Activated T-helper 1 cell treated with anti-CD3 and anti-CD28 coated beads, Interleukin-12 subunit alpha, Interleukin-12 subunit beta, Interleukin-2, Interleukin-4 antibody, amounts not matched to agents 30 ng/mL and 10 ng/mL and 1 ng/mL, durations not matched to agents 14 hours and 24 hours and 36 hours (primary cell): ENCODE measurements at places on chromosomes 4 and X. TPM values are rescaled to one million over a fixed set of nuclear protein-coding genes. Genes with fewer than 3 reads are reported as not detected.

Gene TLR1
- total RNA-seq, result 1.9 and 2.7 TPM in 2 replicates

Gene GRIA2
- total RNA-seq, result not detected in 2 replicates

Gene NHS
- 8.1 and 11.1 TPM in 2 replicates for total RNA-seq

DNA sequence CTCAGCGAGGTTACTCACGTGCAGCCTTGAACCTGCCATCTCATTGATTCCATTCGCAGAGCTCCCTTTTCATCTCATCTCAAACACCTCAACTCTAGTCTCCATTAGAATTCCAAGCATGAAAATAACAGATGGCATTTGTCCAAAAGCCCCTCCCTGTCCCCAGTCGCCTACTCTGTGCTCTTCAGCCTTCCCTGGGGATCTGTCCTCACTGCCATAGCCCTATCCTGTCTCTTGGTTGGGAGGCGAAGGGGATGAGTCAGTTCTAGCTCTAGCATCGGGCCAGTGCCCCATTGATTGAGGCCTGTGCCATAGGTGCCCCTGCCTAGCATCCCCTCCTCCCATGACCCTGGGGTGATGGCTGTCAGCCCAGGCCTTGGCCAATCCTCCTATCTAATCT is 134.0 kb upstream of the PJA1 start:
- H3K4me1 ChIP-seq, result no peaks in the 10 kb centered on the region
- no peak overlapping the region for H3K27ac ChIP-seq
- DNase-seq, result no peak

DNA sequence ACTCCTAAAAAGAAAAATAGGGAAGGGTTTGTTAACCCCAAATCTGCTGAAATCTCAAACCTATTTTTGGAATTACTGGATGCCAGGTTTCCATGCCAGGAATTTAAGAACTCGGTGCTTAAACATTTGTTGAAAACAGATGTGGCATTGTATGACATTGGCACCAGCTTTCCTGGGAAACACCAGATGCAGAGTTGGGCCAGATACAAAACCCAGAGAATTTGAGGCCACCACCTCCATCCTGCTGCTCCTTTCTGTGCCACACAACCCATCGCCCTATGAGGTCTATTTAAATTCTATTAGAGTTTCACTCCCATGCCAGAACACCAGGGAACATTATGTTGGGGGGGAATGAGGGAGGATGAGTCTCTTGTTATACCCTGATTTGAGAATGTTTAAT is 71.7 kb downstream of the ARAP2 start:
- no peak for DNase-seq
- H3K36me3 ChIP-seq, result peaks cover 23% of the 10 kb centered on the region
- H3K27ac ChIP-seq, result no peak overlapping the region
- H3K27me3 ChIP-seq, result no peaks in the 10 kb centered on the region
- peaks cover 21% of the 10 kb centered on the region for H3K4me1 ChIP-seq

- H3K4me3 ChIP-seq, result peak overlapping the region; percentile 71
- peaks cover 13% of the 10 kb centered on the region for H3K36me3 ChIP-seq
- no peaks in the 10 kb centered on the region for H3K27me3 ChIP-seq
These were observed 62.7 kb downstream of the TMEM131L start for GRCh38 chr4:153528705-153529485.

- no peak for DNase-seq
- H3K27me3 ChIP-seq, result no peaks in the 10 kb centered on the region
- no peaks in the 10 kb centered on the region for H3K36me3 ChIP-seq
- no peak overlapping the region for H3K4me3 ChIP-seq
- no peaks in the 10 kb centered on the region for H3K4me1 ChIP-seq
- H3K27ac ChIP-seq, result no peak overlapping the region
These were observed 21.9 kb upstream of the LINC00632 start for GRCh38 chrX:140687706-140688105.

GRCh38 chr4:87057835-87058355 is 123.1 kb downstream of the AFF1 start:
- H3K36me3 ChIP-seq, result peaks cover 23% of the 10 kb centered on the region
- DNase-seq, result no peak
- peaks cover 71% of the 10 kb centered on the region for H3K4me1 ChIP-seq
- no peak overlapping the region for H3K4me3 ChIP-seq
- H3K27me3 ChIP-seq, result no peaks in the 10 kb centered on the region
- H3K27ac ChIP-seq, result peak overlapping the region; percentile 82

DNA sequence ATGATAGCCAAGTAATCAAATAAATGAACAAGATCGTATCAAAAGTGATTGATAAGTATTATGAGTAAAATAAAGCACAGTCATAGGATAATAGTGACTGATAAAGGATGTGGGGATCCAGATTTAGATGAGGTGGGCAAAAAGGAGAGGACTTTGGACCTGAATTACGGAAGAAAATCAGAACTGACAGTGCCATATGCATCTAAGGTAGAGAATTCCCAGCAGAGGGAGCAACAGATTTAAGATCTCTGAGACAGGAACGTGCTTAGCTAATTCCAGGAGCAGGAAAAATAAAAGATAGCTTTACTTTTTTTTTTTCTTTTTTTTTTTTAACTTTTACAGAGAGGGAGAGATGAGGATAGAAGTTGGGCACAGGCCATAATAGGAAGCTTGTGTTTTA is 189.9 kb downstream of the NWD2 start:
- no peaks in the 10 kb centered on the region for H3K4me1 ChIP-seq
- peak overlapping the region; percentile 19 for H3K27ac ChIP-seq
- DNase-seq, result no peak
- H3K4me3 ChIP-seq, result no peak overlapping the region
- H3K36me3 ChIP-seq, result no peaks in the 10 kb centered on the region

- peaks cover 12% of the 10 kb centered on the region for H3K4me1 ChIP-seq
- peak overlapping the region; percentile 79 for H3K27ac ChIP-seq
- no peak overlapping the region for H3K4me3 ChIP-seq
- no peak for DNase-seq
These were observed 9.2 kb downstream of the NDUFA1 start for GRCh38 chrX:119880552-119881437.

DNA sequence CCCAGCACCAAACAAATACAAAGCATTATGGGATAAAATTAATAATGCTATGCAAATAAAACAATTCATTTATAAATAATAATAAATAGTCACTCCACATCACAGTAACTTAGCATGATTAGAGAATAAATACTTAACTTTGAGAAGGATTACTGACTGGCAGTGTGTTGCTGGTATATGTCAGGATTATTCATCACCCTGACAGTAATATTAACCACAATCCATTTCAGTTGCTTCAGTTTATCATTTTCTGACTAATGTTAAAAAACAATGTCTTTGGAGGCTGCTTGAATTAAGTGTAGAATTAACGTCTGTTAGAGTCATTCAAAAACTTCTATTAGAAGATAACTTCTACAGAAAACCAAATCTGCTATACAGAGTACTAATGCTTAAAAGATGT is 124.1 kb upstream of the MAB21L2 start:
- no peaks in the 10 kb centered on the region for H3K27me3 ChIP-seq
- H3K27ac ChIP-seq, result no peak overlapping the region
- DNase-seq, result no peak
- H3K36me3 ChIP-seq, result peaks cover 10% of the 10 kb centered on the region
- no peak overlapping the region for H3K4me3 ChIP-seq

DNA sequence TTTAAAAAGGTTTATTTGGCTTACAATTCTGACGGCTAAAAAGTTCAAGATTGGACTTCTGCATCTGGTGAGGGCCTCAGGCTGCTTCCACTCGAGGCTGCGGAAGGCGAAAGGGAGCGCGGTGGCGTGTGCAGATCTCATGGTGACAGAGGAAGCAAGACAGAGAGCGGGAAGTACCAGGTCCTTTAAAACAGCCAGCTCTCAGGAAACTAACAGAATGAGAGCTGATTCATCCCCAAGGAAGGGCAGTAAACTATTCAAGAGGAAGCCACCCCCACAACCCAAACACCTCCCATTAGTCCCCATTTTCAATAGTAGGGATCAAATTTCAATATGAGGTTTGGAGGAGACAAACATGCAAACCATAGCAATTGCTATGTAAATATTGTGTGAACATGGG is 2144.2 kb upstream of the AGA start:
- H3K27ac ChIP-seq, result no peak overlapping the region
- H3K36me3 ChIP-seq, result no peaks in the 10 kb centered on the region
- no peaks in the 10 kb centered on the region for H3K4me1 ChIP-seq
- H3K4me3 ChIP-seq, result no peak overlapping the region

DNA sequence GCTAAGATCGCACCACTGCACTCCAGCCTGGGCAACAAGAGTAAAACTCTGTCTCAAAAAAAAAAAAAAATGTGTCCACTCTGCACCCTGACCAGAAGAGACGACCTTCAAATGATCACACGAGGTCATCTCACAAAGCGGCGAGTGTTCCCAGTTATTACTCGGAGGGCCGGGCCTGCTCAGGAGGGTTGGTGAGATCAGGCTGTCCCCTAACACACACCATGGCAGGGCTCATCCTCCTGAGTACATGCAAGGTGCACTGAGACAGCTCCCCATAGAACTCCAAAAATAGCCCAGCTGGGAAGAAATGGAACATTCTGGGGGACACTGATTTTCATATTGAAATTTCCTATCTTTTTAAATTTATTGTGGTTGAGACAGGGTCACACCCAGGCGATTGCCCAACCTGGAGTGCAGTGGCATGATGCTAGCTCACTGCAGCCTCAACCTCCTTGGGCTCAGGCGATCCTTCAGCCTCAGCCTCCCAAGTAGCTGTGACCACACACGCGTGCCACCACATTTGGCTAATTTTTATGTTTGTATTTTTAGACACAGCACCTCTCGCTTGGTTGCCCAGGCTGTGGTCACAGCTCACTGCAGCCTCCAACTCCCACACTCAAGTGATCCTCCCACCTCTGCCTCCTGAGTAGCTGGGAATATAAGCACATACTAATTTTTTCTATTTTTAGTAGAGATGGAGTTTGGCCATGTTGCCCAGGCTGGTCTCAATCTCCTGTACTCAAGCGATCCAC is 51.5 kb downstream of the DHRSX start:
- no peaks in the 10 kb centered on the region for H3K4me1 ChIP-seq
- peaks cover 4% of the 10 kb centered on the region for H3K36me3 ChIP-seq
- no peak overlapping the region for H3K27ac ChIP-seq
- H3K4me3 ChIP-seq, result no peak overlapping the region
- no peaks in the 10 kb centered on the region for H3K27me3 ChIP-seq

- no peaks in the 10 kb centered on the region for H3K36me3 ChIP-seq
- no peak overlapping the region for H3K27ac ChIP-seq
- H3K27me3 ChIP-seq, result no peaks in the 10 kb centered on the region
- DNase-seq, result no peak
- no peak overlapping the region for H3K4me3 ChIP-seq
These were observed 999.9 kb downstream of the GLUD2 start for GRCh38 chrX:122047261-122047660.

DNA sequence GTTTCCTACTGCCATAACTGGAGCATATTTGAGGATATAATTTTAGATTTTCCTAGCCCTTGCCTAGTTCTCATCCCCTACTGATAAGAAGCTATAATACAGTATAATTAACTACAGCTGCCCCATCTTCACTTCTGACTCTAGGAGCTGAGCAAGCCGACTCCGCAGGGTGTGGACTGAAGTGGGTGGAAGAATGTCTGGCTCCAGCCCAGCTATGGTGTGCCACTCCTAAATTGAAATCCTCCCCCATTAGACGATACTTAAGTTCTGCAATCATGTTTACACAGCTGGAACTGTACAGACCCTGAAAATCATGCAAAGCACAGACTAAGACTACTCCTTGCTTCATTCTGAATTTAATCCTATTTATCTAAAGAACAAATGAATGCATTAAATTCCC is 93.1 kb downstream of the PCDH19 start:
- no peaks in the 10 kb centered on the region for H3K27me3 ChIP-seq
- no peak for DNase-seq
- no peak overlapping the region for H3K4me3 ChIP-seq

GRCh38 chr4:531721-532565 is 32.9 kb downstream of the PIGG start:
- H3K4me3 ChIP-seq, result no peak overlapping the region
- no peak for DNase-seq
- H3K27me3 ChIP-seq, result no peaks in the 10 kb centered on the region
- H3K36me3 ChIP-seq, result peaks cover 63% of the 10 kb centered on the region
